ENCODE measurements at places on chromosomes 7 and 10.

DNA sequence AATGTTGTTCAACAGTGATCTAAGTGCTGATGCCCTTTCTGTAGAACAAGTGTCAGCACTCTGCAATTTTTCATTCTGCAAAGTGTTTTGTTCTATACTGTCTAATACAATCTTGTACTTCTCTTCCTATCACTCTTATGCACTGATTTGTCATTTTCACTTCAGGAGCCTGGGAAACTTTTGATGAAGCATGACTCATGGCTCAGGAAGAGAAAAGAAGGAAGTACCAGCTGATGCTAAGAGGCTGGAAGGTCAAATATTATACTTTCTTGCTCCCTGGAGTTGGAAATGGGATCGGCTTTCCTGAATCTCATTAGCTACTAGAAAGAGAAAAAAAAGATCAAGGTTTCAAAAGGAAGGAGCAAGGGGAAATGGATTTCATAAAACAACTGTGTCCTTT, 45.8 kb downstream of the DGKI start:
- DNase-seq = peak; percentile 14

- DNase-seq = no peak
Observed at GRCh38 chr7:22872096-22872807, 49.6 kb upstream of the TOMM7 start.

- DNase-seq = no peak
Observed at GRCh38 chr7:31027161-31027965, 24.7 kb upstream of the ADCYAP1R1 start.

DNA sequence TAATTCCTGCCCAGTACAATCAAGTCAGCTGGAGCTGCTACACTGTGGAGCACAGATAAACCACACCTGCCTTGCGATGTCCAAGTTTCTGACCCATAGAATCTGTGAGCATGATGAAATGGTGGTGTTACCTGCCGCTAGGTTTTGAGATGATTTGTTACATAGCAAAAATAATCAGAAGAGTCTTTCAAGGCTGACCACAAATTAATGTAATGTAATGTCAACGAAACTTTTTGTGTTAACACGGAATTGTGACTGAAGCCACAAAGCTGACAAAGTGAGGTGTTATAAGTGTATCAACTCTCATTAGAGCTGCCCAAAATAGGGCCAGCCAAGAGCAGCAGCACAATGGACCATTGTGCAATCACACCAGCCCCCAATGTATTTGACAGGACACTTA, 75.7 kb downstream of the AHR start:
- no peak for DNase-seq

GRCh38 chr10:11180228-11180627, 162.6 kb downstream of the CELF2 start:
- DNase-seq = no peak

GRCh38 chr10:95314192-95314918, 23.6 kb upstream of the PDLIM1 start:
- no peak for DNase-seq

GRCh38 chr10:60353519-60354258, 36.0 kb downstream of the ANK3 start:
- no peak for DNase-seq

DNA sequence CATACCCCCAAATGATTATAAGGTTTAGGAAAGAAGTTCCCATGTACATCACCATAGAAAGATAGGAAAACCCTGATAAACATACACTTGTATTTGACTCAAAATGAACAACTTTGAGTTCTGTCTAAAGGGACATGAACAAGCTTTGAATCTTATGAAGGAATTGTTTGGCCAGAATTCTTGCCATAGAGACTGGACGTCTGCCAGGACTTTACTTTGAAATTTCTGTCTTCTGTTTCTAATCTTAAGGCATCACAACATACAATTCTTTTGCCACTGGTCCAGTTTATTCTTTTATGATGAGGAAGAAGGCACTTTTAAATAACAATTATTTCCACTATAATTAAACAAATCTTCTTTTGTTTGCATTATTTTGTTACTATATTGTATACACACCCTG, 26.2 kb upstream of the CYP26C1 start:
- DNase-seq = no peak

DNA sequence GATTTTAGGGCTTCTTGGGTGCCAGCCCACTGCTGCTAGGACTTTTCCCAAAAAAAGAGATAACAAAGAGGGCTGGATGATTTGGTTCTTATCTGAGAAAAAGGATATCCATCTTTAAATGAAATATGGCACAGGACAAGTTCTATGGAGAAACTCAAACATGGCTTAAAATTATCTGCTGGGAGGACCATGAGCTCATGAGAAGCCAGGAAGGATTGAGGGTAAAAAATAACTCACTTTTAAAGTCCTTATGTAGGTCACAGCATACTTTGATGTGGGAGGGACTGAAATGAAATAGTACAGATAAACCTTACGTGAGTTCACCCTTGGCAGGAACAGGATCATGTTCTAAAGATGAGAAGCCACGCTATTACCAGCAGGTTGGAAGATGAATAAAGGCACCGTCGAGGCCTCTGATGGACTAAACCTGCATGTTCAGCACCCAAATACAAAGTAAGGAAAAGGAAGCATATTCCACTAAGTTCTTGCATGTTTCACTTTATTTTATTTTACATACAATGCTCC, 369.2 kb upstream of the KLF6 start:
- no peak for DNase-seq

- DNase-seq = no peak
Observed at GRCh38 chr7:28440055-28440601, 27.8 kb downstream of the CREB5 start.

GRCh38 chr7:26618449-26618848, 245.9 kb downstream of the SKAP2 start:
- no peak for DNase-seq

DNA sequence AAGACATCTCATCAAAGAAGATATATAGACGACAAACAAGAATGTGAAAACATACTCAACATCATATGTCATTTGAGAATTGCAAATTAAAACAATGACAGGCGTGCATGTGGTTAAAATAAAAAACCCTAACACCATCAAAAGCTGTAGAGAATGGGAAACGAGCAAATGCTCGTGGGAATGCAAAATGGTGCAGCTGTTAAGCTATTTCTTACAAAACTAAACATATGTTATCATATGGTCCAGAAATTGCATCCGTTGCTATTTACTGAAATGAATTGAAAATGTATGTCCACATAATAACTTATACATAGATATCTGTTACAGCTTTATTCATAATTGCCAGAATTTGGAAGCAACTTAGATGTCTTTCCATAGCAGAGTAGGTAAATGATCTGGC, 574.4 kb downstream of the TNS3 start:
- no peak for DNase-seq

DNA sequence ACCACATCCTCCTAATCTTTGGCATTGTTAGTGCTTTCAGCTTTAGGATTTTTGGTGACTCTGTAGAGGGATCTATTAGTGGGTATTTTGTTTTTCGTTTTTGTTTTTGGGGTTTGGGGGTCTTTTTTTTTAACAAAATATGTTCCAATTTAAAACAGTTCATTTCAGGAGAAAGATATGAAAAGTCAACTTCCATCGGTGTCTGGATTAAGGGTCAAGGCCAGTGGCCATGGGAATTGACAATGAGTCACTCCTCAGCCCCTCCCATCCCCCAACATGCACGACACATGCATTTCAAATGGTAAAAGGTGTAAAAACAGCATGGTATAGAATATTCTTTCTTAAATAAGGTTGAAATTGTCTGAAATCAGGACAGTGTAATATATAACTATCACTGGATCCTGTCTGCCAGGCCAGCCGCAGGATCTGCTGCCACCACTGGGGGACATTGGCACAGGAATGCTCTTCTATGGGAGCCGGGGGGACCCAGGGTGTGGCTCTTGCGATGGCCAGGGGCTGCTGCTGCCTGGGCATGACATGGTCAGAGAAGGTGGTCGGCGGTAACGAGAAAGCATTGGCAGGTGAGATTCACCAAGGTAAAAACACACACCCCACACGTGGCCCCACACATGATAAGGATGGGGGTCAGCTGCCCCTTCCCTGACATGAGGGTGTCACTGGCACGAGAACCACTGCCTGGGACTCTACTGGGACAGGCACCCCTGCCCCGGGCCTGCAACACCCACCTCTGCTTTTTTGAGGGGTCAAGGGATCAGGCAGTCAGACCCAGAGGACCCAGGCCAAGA, 126.2 kb upstream of the KCTD7 start:
- no peak for DNase-seq

DNA sequence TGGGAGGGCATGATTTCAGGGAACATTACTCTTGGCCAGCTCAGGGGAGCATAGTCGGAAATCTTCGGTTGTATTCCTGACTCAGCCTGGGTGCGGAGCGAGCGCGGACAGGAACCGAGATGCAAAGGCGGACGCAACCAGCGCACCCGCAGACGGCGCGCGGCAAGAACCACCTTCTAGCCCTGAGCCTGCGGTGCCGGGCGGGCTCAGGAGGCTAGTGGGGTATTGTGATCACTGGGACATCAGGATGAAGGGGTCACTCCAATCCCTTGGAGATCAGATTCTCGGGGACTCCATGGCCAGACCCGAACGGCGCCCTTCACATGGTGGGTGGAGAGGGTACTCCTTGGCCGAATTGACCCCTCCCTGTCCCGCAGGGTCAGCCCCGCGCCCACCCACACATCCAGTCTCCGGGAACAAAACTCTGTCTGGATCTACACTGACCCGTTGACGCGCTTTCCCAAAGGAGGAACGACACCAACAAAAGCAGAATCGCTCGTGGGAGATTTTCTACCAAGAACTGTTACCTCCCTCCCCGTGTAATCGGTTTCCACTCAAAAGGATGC, 730.5 kb downstream of the ZWINT start:
- DNase-seq = no peak

GRCh38 chr7:151408839-151409666, 785 bp downstream of the WDR86 start:
- DNase-seq = no peak

- no peak for DNase-seq
Observed at GRCh38 chr10:93097386-93097785, 23.7 kb downstream of the CYP26A1 start.

DNA sequence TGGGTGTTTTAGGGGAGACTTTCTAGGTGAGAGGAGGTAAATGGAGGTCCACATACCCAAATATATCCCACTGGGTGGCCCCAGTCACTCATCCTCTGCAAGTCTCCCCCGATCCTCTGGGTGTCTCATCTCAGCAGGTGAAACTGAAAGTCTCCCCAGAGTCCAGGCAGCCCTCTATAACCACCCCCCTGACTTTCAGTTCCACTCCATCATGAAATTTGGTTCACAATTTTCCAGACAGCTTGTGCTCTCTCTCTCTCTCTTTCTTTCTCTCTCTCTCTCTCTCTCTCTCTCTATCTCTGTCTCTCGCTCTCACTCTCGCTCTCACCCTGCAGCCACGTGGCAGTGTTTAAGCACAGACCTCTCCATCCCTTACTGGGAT, 56.7 kb upstream of the ELN start:
- no peak for DNase-seq

GRCh38 chr7:140673063-140673773, 473 bp downstream of the ADCK2 start:
- DNase-seq = no peak

DNA sequence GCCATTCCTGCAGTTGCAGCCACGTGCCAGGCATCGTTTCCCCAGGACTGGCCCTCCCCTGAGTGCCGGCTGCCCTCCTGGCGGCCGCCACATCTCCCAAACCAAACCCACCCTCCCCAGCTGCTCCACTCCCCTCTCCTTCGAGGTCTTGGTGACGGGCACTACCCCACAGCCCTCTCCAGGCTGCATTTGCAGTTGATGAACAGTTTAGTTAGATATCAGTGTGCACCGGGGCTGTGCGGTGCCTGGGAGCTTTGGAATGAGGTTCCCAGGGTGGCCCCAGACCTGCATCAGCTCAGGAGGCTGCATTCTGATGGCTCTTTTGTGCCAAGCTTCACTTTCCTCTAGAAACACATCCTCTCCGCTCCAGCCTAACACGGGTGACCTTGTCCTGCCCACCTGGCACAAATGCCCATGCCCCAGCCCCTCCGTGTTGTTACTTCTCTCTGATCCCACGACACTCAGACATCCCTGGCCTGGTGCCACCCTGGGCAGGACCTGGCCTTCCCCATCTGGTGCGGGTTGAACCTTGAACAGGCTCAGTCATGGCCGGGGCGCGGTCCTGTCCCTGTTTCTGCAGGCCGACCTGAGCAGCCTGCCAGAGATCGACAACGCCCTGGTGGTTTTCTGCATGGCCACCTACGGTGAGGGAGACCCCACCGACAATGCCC, 14.5 kb downstream of the TMEM120A start:
- DNase-seq = no peak

DNA sequence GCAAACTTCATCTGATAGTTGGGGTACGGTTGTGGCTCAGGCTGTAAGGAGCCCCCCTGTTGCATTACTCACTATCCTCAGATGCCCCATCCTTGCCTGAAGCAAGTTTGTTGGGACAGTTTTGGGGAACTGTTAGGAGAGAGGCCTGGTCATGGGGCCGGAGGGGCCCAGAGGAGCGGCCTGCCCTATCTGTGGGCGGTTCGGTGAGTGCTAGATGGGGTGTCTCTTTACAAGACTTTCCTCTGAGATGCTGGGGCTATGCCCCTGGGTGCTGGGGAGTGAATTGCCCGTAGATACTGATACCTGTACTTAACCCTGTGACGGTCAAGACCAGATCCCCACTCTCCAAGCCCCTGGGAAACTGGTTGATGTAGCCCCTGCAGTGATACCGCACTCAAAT, 12.4 kb downstream of the CUX1 start:
- DNase-seq = no peak

DNA sequence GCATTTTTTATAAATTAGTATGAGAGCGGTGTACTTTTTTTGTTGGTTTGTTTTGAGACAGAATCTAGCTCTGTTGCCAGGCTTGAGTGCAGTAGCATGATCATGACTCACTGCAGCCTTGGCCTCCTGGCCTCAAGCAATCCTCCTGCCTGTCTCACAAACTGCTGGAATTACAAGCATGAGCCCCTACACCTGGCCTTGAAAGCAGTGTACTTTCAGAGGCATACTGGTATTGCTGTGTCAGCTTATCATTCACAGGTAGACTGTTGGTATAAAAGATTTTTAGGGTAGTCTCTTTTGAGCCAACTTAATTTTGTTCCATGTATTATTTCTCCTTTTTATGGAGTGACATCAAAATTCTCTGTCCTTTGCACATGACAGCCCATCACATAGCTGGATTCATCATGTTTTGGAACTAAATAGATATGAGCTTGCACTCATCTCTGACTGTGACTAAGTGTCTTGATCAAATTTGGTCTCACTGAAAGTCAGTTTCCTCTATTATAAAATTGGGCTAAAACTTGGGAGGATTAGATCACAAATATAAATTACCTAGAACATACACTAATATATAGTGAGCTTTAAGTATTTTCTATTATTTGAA, 12.4 kb downstream of the GNAT3 start:
- DNase-seq = peak; percentile 86

- DNase-seq = no peak
Observed at GRCh38 chr10:17668435-17669184, 24.7 kb downstream of the STAM start.

GRCh38 chr10:5490698-5491464, 8.5 kb downstream of the CALML5 start:
- DNase-seq = no peak

Measured in GM04503 (cell line).